ENCODE measurements at places on chromosomes 13 and 19.

GRCh38 chr13:31167490-31167889 lies 5.8 kb upstream of the HSPH1 start:
- DNase-seq, result no peak

DNA sequence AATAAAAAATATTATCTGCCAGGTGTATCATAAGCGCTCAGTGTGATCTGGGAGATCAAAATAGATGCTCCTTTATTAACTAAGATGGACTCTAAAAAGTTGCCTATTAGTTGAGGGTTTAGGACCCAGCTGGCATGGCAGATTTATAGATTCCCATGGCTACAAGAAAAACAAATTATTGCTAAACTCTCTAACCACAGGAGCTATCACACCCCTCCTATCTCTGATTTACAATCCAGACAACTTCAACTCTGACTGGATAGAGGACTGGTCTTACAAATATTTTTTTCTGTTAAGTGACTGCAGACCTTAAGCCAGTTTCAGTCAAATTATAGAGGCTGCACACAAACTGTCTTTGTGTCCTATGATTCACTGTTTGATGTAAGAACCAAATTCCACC lies 45.4 kb upstream of the MYCBP2 start:
- no peak for DNase-seq

- DNase-seq, result no peak
Observed at GRCh38 chr13:113157929-113158747, at the start of gene PROZ. TSS of gene PROZ (plus strand) at chr13:113158648. CDS start at chr13:113158661, 13 bp downstream.

DNA sequence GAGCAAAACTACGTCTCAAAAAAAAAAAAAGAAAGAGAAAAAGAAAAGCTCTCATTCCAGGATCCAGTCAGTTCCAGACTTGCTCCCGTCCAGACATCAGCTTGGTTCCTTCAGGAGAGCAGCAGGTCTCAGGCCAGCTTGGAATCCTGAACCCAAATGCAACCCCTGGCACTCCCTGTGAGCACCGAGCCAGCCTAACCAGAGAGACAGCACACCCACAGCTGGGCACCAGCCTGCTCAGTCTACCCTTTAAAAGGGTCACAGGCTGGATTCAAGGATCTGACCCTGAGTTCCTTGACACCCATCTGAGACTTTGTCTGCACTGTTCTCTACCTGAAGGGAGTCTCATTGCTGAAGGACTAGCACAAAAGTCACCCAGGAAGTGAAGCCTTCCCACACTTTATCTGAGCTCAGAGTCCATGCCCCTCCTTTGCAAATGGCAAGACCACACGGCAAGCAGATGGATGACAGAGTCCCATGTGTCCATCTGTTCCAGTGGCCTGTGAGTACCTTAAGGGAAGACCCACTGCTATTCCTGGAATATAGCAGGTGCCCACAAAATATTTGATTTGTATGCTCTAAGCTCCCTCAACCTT lies 1.4 kb downstream of the PEPD start:
- DNase-seq, result no peak

- no peak for DNase-seq
Observed at GRCh38 chr13:110630566-110631119, 15.3 kb downstream of the NAXD start.

DNA sequence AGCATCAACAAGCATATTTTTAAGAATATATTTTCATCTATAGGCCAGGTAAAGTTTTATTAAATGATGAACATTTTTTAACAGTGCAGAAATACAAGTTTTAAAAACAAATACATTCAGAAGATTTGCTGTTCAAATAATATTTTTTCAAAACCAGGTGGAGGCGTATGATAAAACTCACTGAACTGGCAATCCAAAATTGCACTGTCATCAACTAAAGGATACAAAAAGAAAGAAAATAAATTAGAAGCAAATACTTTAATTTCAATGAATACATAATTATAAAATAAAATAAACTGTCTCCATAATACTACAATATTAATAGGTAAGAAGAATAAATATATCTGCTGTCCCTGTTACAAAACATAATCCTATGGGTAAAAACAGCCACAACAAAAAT lies 21.2 kb downstream of the SPRYD7 start:
- DNase-seq, result no peak

DNA sequence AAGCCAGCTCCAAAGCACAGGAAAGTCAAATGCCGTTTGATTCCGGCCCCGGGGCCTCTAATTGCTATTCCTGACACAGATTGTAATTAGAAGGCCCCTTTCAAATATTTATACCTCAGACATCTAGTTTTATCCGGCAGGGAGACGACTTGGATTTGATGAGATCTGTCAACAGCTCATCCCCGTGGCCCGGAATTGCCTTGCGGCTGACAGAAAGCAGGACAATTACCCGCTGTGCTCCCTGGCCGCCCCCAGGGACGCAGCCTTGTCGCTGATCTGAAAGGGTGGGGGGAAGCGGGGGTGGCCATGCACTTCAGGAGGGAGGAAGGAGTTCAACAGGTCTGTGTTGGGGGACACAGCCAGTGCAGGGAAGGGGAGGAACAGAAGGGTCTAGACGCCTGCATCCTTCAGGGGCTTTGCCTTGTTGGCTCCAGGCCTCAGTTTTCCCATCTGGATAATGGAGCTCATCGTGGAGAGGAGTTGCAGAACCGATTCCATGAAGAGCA lies 1.8 kb upstream of the SHD start:
- DNase-seq, result no peak

DNA sequence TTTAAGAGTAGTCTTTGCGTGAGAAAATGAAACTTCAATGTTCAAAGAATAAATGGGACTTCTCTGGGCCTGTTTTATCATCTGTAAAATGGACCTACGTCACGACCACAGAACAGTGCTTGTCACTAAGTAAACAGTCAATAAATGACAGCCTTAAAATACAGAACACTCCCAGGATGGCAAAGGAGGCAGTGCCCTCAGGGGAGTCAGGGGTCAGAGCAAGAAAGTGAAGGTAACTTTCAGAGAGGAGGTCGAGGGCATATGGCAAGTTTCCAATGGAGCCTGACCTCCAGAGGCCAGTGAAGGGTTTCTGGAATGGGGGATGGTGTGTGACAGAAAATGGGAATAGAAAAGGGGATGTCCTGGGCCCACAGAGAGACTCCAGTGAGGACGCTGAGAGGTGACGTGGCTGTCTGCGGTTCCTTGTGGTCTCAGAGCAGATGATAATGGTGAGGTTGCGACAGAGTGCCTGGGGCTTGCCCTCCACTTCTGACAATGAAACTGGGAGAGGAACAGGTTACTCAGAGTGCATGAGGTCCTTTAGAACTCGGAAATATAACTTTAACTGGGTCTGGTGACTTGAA lies 91.8 kb downstream of the UBL3 start:
- peak; percentile 17 for DNase-seq

- no peak for DNase-seq
Observed at GRCh38 chr13:106095406-106095805, 440.1 kb downstream of the EFNB2 start.

- DNase-seq, result no peak
Observed at GRCh38 chr19:38733493-38734175, 10.6 kb downstream of the CAPN12 start.

DNA sequence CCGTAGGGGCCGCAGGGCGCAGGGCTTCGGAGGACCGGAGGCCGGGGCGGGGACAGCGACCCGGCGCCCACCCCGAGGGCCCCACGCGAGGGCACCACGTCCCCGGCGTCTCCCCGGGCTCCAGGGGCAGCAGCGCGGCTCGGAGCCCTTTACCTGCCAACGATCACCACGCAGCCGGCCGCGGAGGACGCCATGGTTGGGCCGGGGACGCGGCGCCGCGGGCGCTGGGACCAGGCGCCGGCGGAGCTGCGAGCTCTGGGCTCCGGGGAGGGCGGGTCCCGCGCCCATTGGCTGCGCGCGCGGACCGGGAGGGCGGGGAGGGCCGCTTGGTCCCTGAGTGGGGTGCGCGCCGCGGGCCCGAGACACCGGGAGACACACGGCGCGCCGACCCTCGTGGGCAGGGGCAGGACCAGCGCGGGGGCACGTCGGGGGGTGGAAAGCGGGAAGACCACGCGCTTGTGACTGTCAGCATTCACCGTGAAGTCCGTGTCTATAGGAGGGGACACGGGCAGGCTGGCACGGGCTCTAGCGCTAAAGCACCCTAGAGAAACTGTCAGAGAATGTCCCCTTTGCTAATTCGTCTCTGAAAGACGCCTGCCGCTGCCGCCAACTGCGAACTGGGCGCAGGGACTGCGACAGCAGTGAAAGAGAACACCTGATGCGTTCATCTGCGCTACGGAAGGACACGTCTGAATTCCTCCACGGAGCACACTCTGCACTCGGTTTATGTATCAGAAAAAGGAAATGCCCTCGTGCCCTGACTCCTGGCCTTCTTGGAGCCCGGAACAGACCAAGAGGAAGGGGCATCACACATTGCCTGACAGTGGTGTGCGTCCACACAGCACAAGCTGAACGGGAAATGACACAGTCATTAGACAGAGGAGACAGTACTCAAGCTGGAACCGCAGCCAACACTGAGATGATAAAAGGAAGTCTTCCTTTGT lies at the start of gene CRYL1:
CRYL1 (minus strand) TSS at position 257 of the 944 bp plus-strand sequence; CDS start at position 194, 63 bp downstream.
- DNase-seq, result peak; percentile 44

DNA sequence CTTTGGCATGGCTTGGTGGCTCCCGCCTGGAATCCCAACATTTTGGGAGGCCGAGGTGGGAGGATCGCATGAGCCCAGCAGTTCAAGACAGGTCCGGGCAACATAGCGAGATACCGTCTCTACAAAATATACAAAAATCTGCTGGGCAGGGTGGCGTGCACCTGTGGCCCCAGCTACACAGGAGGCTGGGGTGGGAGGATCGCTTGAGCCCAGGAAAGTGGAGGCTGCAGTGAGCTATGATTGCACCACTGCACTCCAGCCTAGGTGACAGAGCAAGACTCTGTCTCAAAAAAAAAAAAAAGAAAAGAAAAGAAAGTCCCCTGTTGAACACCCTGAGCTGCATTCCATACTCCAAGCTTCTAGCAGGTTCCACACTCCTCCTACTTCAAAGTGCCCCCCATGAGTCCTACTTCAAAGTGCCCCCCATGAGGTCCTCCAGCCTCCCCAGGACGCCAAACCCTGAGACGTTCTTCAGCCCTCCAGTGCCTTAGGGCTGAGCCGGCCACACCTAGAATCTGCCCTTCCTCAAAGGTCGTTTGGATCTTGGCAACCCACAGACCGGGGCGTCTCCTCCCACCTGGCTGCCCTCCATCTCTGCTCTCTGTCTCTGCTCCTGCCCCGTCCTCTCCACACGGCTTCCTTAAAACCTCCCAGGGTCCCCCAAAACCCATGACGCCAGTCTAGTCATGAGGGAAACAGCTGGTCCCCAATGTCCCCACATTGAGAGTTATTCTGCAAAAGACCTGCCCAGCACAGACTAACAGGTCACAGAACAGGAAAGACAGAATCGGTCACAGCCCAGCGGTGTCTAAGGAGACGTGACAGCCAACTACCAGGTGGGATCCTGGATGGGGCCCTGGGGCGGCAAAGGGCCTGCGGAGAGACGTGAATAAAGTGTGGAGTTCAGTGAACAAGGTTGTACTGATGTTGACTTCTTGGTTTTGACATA lies 4.8 kb downstream of the TJP3 start:
- DNase-seq, result no peak

- no peak for DNase-seq
Observed at GRCh38 chr13:33078263-33078662, 62.0 kb downstream of the KL start.

GRCh38 chr13:61138857-61139256 lies 276.8 kb downstream of the PCDH20 start:
- DNase-seq, result no peak

GRCh38 chr13:44336934-44337333 lies 36.7 kb upstream of the SERP2 start:
- DNase-seq, result no peak

- no peak for DNase-seq
Observed at GRCh38 chr13:112722433-112723263, 32.8 kb downstream of the ATP11A start.

DNA sequence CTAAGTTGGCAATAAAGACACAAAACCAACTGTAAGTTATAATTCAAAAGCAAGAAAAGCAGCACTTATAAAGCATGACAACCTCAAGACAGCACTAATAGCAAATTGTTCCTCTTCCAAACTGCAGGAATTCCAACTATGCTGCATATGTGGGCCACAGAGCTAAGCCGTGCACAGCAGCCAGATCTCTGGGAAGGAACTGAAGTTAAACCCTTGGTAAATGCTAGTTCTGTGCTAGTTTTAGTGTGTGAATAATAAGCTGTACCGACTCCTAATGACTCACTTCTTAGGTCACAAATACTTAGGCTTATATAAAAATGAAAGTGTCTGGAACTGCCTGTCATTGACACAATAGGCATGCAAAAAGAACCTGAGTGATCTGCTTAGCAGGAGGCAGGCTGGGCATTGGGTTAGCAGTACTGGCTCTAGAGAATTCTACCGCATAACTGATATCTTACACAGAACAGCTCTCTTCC lies 21.2 kb upstream of the GTF3A start:
- DNase-seq, result no peak

DNA sequence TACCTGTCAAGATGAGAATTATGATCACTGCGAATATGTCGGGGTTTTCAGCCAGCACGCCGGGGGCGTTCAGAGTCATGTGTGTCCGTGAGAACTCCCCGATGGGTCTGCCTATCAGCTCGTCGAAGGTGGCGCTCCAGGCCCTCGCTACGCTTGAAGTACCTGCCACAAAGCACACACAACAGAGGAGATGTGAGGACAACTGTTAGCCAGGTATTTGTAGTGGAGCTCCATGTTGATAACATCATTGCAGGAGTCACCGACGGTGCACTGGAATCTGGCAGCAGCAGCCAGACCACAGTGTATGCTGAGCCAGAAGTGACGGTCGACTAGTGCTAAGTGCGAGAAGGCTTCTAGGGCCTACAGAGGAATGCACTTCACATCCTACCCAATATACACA lies 62.7 kb downstream of the SLC7A1 start:
- no peak for DNase-seq

Data from stimulated activated CD8-positive, alpha-beta memory T cell treated with anti-CD3 and anti-CD28 coated beads, Interleukin-2, amount 100 ng/mL, for 1 hour (primary cell).